ENCODE measurements at places on chromosomes 1 and 21.

- peak; percentile 67 for ATAC-seq
Measured at GRCh38 chr1:201737352-201738060, 91.5 kb upstream of the IPO9 start.

DNA sequence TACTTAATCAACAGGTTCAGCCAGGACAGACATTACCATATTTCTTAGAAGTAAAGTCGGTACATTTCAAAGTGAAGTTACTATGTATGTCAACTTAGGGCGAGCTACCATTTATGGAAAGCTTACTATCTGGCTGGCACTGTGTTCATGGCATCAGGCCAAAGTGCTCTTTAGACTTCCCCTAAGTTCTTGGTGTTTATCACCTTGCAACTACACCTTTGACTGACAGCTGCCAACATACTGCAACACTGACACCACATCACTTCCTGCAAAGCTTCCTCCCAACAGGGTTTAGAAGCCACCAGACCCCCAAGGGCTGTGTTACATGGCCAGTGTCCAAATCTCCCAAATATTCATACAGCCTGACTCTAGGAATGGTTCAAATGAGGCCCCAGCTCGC lies 61.0 kb downstream of the TIAM1 start:
- ATAC-seq, result no peak

- ATAC-seq, result no peak
Measured at GRCh38 chr1:1421907-1422464, 910 bp upstream of the ANKRD65 start.

- no peak for ATAC-seq
Measured at GRCh38 chr1:45356186-45356585, 15.9 kb upstream of the MUTYH start.

GRCh38 chr1:55456971-55457370 lies 241.8 kb upstream of the USP24 start:
- no peak for ATAC-seq

- no peak for ATAC-seq
Measured at GRCh38 chr1:181249186-181249585, 160.7 kb downstream of the IER5 start.

DNA sequence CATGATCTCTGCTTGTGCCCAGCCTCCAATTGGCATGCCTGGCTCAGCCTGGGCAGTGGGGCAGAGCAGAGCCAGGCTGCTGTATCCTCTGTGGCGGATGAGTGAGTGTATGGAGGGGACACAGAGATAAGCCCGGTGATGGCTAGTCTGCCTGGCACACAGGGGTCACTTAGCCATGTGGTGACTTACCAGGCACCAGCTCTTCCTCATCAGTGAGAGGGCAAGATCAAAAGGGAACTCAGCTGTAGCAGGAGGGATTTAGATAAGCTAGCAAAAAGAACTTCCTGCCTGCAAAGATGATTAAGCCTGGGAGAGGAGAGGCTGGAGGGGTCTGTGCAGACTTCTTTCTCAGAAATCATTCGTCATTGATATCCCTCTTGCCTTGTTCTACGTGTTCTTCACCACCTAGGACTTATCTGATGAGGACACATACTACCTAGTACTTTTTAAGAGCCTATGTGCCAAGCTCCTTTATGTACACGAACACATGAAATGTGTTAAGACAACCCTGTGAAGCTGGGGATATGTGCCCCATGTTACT lies 7.9 kb downstream of the KIF21B start:
- ATAC-seq, result no peak

Data from gastroesophageal sphincter (tissue), 4 donors.